ENCODE measurements at places on chromosomes 12 and 14.

GRCh38 chr14:80310938-80311750, 99.8 kb upstream of the DIO2 start:
- no peaks in the 10 kb centered on the region for H3K27me3 ChIP-seq
- H3K27ac ChIP-seq: no peak overlapping the region
- no peaks in the 10 kb centered on the region for H3K36me3 ChIP-seq
- no peak for DNase-seq

DNA sequence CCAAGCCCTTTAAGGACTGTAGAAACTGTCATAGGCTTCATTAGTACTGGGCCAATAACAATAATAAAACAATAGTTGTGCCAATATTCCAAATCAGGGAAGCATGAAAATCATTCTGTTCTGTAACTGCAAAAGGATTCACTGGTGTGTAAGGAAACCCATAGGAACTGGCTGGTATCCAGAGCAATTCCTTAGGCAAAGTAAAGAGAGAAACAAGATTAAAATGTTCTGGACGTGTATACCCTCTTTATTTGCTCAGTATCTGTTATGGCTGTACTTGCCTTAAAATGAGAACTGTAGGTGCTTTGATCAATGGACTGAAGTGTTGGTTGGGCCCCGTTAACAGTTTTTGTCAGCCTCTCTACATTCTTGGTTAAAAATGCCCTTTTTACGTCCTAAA, 72.4 kb upstream of the STAC3 start:
- DNase-seq: no peak
- peaks cover 5% of the 10 kb centered on the region for H3K36me3 ChIP-seq
- no peak overlapping the region for H3K27ac ChIP-seq
- no peaks in the 10 kb centered on the region for H3K27me3 ChIP-seq

DNA sequence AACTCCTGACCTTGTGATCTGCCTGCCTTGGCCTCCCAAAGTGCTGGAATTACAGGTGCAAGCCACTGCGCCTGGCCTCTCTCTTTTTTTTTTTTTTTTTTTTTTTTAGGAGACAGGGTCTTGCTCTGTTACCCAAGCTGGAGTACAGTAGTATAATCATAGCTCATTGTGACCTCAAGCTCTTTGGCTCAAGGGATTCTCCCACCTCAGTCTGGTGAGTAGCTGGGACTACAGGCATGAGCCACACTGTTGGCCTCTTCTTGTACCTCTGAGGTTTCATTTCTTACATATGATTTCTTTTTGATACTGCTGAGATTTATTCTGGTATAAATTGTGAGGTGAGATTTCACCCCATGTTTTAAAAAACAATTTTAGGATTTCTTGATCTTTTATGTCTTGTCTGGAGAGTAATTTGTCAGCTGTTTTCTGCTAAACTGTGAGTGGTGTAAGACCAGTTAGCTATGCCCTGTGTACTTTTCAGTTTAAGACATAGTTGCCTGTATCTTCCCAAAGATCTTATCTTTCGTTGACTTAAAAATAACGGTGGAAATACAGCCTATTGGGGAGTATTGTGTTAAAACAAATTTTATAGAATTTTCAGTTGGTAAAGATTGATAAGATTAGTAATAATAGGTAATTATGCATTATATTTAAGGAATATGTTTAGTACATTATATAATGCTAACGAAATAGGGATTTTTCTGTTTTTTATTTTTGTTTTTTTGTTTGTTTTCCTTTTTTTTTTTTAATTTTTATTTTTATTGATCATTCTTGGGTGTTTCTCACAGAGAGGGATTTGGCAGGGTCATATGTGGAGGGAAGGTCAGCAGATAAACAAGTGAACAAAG, 31.7 kb downstream of the WDR20 start:
- H3K27me3 ChIP-seq: no peaks in the 10 kb centered on the region
- no peak for DNase-seq
- no peaks in the 10 kb centered on the region for H3K36me3 ChIP-seq
- peaks cover 6% of the 10 kb centered on the region for H3K4me1 ChIP-seq
- no peak overlapping the region for H3K27ac ChIP-seq

DNA sequence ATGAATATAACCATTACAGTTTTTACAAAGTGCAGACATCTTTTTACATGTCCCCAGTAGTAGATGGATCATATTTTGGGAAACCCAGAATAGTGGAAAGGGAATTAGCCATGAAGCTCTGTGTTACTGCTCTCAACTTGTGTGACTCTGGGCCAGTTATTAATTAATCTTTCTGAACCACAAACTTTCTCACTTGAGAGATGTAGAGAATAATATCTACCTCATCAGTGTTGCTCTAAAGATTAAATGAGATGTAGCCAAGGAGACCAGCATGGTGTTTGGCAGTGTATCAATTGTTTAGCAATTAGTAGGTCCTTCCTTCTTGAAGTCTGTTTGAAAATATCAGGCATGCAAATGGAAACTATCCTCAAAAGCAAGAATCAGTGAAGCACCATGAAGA, 169.2 kb downstream of the TMTC2 start:
- no peaks in the 10 kb centered on the region for H3K4me1 ChIP-seq
- H3K27me3 ChIP-seq: no peaks in the 10 kb centered on the region
- no peak overlapping the region for H3K4me3 ChIP-seq
- no peaks in the 10 kb centered on the region for H3K36me3 ChIP-seq
- no peak overlapping the region for H3K27ac ChIP-seq

- H3K27ac ChIP-seq: no peak overlapping the region
- no peaks in the 10 kb centered on the region for H3K4me1 ChIP-seq
- H3K4me3 ChIP-seq: no peak overlapping the region
Observed at GRCh38 chr14:56733396-56733795, 76.9 kb downstream of the OTX2 start.

- H3K4me1 ChIP-seq: no peaks in the 10 kb centered on the region
- no peaks in the 10 kb centered on the region for H3K27me3 ChIP-seq
- no peak overlapping the region for H3K4me3 ChIP-seq
- no peaks in the 10 kb centered on the region for H3K36me3 ChIP-seq
Observed at GRCh38 chr12:24574538-24574937, 374.4 kb downstream of the BCAT1 start.

All from CD4-positive, alpha-beta memory T cell (primary cell).